ENCODE measurements at places on chromosomes 6 and 20.
A peak's percentile ranks its signal among the peaks of the same experiment; 100 is the strongest.

- DNase-seq, result peak; percentile 67
Observed at GRCh38 chr20:2469991-2470422, 582 bp downstream of the SNRPB start.

DNA sequence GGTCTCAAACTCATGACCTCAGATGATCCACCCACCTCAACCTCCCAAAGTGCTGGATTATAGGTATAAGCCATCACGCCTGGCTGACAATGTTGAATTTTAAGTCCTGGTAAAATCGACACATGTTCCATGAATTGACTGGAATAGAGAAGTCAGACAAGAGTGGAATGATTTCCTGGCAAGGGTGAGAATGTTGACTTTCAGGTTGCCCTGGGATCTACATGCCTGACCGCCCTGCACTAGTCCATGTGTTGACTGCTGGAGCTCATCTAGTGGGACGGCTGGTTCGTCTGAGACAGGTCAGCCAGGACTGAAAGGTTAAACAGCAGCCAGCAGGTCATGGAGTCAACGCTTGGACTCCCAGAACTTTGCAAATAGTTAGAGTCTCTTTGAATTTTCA lies 88.8 kb downstream of the SASH1 start:
- no peak for DNase-seq

DNA sequence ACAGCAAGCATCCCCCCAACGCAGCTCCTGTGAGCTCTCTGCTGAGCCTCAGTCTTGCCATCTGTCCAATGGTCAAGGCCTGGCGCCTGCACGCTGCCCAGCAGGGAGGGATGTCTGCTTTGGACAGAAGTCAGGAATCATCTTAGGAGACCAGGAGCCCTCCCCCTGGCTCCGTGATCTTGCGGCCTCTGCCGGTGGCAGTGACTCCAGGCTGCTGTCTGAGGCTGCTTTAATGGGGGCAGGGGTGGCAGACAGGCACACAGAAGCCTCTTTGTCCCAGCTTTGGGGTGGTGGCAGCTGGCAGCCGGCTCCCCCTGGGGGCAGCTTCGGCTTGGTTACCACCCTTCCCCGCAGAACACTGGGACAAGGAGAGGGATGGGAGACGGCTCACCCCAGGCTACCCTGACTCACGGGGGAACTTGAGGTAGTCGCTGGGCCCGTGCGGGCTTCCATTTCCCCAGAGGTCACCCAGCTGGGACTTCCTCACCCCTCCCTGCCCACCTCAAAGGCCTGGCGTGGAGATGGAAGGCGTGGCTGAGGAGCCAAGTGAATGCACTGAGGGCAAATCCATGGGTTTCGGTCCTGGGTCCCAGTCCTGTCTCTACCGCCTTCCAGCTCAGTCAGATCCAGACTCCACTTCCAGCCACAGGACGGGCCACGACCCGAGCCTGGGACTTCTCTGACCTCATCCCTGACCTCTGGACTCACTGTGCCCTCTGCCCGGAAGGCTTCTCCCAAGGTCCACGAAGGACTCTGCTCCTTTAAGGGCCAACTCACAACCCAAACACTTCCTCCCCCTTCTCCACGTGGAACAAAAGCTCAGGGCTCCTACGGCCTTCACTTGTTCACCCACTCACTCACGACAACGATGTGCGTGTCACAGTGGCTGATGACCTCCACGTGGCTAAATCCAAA lies 14.8 kb downstream of the PEDS1 start:
- peak; percentile 79 for DNase-seq

DNA sequence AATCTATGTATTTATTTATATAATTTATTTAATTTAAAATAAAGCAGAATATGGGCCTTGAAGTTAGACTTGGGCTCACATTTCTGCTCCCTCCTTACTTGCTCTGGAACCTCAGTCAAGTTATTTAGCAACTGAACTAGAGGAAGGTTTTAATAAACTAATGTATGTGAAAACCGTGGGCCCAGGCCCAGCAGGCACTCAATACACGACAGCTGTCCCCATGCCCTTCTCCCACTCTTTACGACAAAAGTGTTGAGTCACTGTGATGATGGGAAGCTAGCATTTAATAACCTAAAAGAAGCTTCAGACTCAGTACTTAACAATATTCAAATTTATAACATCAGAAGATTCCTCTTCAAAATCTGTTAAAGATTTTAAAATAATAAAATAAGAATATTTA lies 46.7 kb downstream of the SERAC1 start:
- no peak for DNase-seq

- DNase-seq, result no peak
Observed at GRCh38 chr6:89492025-89492640, 59.2 kb downstream of the ANKRD6 start.
